ENCODE measurements at places on chromosomes 6 and 20.

DNA sequence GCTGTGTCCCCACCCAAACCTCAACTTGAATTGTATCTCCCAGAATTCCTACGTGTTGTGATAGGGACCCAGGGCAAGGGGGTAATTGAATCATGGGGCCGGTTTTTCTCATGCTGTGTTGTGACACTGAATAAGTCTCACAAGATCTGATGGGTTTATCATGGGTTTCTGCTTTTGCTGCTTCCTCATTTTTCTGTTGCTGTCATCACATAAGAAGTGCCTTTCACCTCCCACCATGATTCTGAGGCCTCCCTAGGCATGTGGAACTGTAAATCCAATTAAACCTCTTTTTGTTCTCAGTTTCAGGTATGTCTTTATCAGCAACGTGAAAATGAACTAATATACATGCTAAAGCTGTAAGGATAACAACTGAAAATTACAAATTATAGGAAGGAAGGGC, 88.3 kb downstream of the CDYL start:
- DNase-seq: peak; percentile 82

- peak; percentile 9 for DNase-seq
Observed at GRCh38 chr6:81889377-81890053, 137.0 kb upstream of the TENT5A start.

GRCh38 chr6:167960579-167960978, 36.9 kb upstream of the KIF25 start:
- DNase-seq: no peak

GRCh38 chr20:52383995-52384621, 192.5 kb upstream of the ZFP64 start:
- no peak for DNase-seq

DNA sequence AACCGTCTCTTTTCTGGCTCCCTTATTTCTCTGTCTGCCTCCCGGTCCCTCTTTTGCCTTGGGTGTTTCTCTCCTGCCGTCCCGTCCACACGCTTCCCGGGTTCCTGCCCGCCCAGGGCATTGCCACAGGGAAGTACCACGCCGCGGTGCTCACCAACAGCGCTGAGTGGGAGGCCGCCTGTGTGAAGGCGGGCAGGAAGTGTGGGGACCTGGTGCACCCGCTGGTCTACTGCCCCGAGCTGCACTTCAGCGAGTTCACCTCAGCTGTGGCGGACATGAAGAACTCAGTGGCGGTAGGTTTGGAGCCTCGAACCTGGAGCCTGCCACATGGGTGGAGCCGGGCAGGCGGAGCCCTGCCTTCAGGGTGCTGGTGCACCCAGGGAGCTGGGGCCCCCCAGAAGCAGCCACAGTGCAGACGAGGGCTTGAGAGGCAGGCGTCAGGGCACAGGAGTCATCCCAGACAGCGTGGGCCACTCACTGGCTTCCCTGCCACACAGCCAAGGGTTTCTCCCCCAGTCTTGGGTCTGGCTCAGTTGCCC, 21.3 kb downstream of the NPEPL1 start:
- no peak for DNase-seq

GRCh38 chr6:127939442-127940066, 38.7 kb upstream of the THEMIS start:
- no peak for DNase-seq

- DNase-seq: no peak
Observed at GRCh38 chr20:61042506-61043385, 209.3 kb upstream of the CDH4 start.

DNA sequence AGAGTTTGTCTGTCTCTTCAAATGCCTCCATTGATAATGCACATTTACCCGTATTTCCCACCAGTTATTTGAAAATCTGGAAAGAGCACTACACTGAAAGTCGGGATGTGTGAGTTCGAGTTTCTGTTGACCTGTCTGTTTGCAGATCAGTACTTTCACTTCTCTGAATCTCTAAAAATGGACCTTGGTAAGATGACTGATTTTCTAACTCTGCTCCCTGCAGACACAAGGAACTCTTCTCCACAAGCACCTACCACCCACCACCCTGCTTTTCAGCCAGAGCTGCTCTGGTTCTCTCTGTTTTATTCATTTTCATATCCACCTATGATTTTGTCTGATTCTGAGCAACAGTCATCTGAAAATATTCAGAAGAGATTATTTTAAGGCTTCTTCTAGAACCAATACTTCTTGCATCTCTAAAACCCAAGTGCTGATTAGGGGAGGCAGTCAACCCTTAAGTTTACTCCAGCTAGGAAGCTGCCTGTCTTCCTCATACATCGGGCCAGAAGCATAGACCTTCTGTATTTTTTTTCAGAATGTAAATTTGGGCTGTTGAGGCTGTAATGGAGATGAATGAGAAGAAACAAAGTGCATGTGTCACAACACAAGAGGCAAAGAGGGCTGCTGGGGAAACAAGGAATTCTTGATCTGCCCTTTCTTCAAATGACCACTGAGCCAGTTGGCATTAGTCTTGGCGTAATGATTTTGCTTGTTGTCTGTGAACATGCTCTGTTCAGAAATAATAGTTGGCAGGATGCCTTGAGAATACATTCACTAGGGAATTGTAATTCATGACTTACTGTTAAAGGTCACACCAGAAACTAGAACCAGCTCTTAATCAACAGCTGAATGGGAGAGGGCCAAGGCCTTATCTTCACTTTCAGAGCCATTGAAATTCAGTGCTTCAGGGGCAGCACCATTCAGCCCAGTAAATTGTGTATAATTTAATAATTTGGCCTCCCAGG, 85.4 kb upstream of the MYLIP start:
- peak; percentile 31 for DNase-seq

- no peak for DNase-seq
Observed at GRCh38 chr20:50652702-50653294, 38.5 kb downstream of the RIPOR3 start.

DNA sequence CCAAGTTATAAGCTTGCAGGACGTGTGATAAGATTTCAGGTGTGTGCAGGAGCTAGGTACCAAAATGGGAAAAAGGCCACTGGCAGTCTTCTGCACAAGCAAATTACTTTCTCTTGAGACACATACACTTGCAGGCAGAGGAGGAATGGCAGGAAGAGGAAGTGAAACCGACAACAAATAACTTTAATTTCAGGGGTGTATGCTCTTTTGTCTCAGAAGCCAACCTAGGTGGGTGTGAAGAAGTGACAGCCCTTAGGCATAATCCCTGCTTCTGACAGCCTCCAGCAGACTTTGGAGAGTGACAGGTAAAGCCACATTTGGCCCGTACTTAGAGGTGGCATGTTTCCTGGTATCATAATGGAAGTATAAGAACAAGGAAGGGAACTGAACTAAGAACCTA, 118.8 kb upstream of the TRAF3IP2 start:
- DNase-seq: peak; percentile 60

GRCh38 chr6:46062312-46062711, 46.7 kb upstream of the CLIC5 start:
- no peak for DNase-seq

DNA sequence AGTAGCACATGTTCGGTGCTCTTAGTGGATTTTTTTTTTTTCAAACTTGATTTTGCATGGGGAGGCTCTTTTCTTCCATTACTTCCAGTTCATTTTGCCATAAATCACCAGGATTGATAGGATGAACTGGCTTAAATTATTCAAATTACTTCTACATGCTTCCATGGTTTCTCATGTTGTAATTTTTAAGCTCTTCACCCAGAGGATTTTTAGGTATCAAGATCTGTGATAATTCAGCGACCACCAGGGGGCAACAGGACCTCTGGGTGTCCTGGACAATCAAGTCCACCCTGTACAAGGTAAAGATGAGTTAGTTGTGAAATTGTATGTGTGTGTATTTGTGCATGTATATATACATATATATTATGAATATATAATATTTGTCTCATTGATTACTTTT, 4.2 kb upstream of the EPHA7 start:
- peak; percentile 10 for DNase-seq

GRCh38 chr6:169499848-169500247, 202.0 kb downstream of the WDR27 start:
- DNase-seq: no peak

DNA sequence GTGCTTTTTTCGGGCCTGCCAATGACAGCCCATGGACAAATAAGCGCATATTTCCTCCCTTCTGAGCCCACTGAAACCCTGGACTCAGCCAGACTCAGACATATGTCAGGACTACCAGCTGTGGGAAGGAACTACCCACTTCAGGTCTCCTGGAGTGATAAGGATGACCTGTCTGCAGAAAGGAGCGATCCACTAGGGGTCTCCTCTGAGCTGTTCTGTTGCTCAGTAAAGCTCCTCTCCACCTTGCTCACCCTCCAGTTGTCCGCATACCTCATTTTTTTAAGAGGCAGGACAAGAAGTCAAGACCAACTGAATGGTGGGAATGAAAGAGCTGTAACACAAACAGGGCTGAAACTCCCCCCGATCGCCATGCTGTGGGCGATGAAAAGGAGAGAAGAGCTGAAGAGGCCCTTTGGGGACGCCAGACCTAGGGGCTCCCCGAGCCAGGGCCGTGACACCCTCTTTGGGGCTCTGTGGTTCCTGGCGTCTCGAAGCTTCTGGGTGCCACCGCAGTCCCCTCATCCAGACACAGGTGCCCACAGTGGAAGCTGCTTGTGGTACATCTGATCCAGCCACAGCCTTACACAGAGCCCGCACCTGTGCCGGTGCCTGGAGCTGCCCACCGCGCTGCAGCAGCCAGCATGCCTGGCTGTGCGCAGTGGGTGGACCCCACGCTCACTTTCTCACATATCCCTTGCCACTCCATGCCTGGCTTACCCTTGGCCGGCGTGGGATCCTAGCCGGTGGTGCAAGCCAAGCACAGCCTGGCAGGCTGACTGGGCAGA, 68.8 kb downstream of the EYS start:
- DNase-seq: no peak

DNA sequence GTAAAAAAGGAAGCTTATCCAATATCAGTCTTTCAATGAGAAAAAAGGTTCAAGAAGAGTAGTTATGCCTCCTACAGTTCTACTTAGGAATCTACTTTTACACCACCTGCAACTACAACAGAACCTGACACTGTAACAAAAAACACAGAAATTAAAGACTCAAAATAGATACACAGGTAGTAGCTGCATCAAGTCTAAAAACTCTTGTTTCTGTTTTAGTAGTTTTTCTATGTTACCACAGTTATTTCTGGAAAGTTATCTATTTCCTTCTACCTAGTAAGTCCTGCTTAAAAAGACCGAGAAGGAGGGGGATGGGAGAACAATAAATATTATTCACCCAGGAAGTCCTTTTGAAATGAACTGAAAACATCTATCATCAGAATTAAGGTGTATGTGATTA, 52.5 kb downstream of the ATG5 start:
- DNase-seq: no peak

GRCh38 chr6:22072949-22073348, 223.9 kb downstream of the PRL start:
- DNase-seq: peak; percentile 25

DNA sequence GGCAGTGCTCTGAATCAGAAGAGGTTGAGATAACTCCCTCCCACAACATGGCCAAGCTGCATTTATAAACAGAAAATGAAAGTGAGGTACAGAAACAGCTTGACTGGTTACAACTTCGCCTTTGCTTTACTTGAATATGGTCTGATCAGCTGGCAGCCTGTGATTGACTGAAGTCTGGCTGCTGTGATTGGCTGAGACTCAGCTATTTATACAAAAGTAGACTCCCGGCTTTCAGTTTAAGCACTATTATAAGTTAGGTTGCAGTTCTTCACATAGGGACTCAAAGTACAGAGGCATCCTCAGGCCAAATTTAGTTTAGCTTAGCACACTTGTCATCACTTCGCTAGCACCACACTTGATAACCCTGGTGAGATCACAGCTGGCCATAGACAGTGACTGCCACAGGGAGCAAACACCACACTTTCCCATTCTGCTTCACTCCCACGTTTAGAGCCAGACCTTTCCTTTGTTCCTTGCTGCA, 362.6 kb downstream of the EPM2A start:
- DNase-seq: no peak

DNA sequence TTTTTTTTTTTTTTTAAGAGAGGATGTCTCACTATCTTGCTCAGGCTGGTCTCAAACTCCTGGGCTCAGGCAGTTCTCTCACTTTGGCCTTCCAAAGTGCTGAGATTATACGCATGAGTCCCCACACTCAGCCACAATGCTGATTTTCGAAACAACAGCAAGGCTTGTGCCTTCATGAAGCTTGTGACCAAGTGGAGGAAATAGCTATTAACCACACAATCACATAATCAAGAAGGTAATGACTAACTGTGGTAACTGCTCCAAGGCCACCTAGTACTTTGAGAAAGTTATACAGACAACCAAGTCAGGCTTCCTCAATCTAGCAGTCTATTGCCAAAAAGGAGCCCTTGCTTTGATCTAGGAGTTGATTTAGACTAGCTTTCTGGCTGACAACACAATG, 46.3 kb downstream of the SOD2 start:
- peak; percentile 33 for DNase-seq

GRCh38 chr6:20790032-20790791, 256.0 kb downstream of the CDKAL1 start:
- DNase-seq: no peak

DNA sequence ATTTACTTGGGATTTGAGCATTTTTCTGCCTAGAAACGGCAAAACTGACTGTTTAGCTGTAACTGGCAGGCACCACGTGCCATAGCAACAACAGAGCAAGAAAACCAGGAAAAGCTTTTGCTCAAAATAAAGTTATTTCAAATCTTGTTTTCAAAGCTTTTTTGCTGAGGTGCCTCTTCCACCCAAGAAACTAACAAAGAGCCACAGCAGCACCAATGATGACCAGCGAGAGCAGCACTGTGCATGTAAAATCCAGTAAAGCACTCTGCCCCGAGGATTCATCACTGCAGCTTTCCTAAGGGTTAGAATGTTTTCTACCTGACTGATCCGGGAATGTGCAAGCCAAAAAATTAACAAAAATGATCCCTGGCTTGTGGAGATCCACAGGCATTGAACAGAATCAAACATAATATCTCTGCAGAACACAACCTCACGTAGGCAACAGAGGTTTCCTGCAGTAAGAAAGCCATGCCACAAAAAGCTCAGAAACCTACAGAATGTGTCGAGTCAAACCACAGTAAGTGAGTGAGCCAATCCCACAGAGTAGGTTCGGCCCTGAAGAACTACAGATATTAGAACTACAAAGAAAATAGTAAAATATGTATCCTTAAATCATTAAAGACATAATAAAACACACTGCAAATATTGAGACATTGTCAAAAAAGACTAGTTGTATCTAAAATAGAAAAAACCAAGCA, 7.4 kb upstream of the ULBP3 start:
- DNase-seq: no peak

Measured in inflammatory macrophage treated with lipopolysaccharide for 4 hours (primary cell).